ENCODE measurements at places on chromosomes 12 and 14.

DNA sequence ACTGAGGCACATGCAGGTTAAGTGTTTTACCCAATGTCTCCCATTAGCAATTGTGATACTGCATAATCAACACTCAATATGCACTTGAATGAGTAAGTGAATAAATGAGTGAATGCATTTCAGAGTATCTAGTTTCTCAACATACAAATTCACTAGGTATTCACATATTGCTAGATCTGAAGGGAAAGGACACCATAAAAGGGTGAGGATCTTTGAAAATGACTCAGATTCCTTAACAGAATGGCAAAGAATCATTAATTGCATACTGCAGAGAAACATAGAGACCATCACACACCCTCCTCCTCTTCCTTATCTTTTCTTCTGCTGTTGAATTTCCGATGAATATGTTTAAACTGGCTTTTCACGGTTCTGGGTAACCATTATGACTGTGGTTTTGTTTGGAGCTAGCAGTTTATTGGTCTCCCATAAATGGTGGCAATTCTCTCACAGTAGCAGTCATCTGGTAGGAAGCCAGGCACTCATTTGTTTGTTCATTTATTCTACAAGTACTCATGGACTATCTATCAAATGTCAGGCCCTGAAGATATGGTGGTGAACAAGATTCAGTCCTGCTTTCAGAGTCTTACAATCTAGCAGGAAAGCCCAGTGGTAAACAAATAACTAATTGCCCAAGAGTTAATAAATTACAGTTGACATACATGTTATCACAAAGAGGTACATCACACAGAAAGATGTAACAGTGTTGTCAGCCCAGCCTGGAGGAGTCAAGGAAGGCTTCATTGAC is 70.2 kb downstream of the LLPH start:
- no peak for DNase-seq

- DNase-seq: no peak
Measured at GRCh38 chr14:57875296-57875695, 9.4 kb upstream of the SLC35F4 start.

- DNase-seq: no peak
Measured at GRCh38 chr12:49875115-49875720, 28.5 kb downstream of the FAIM2 start.

DNA sequence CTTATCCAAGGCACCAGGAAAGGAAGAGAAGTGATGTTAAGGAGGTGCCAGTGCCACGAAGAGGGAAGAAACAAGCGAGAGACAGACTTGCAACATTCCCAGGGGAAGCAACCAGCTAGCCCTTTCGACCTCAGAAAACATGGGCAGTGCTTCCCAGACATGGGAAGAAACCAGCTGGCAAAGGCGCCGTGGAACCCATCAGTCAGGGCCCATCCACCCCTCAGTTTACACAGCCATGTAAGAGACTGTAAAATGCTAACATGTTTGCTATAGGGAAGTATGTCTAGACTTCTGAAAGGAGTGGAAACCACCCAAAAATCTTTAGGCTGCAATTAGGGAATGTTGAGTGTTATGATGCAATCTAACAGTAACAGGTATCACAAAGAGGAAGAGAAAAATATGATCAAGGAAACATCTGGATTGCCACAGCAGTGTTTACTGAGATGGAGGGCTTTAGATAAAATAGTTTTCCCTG is 26.3 kb downstream of the ANAPC5 start:
- DNase-seq: no peak

DNA sequence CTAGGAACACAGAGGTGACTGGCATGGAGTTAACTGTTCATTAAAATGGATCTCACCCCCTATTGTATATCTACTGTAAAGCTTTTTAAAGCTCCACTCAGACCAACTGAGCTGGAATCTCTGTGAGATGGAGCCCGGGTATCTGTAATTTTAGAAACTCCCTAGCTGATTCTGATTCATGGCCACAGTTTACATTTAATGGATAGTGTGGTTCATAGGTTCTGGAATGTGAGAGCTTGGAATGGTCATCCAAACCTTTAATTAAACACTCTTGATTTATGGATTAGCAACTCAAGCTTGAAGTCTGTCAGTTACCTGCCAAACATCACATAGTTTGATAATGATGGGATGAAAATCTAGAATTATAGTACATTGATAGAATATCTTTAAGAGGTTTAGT is 183.8 kb downstream of the SLC25A21 start:
- DNase-seq: no peak

- DNase-seq: no peak
Measured at GRCh38 chr14:65421201-65421981, 8.9 kb downstream of the FUT8 start.

GRCh38 chr12:7017870-7018349 is 366 bp downstream of the LPCAT3 start:
- DNase-seq: no peak

DNA sequence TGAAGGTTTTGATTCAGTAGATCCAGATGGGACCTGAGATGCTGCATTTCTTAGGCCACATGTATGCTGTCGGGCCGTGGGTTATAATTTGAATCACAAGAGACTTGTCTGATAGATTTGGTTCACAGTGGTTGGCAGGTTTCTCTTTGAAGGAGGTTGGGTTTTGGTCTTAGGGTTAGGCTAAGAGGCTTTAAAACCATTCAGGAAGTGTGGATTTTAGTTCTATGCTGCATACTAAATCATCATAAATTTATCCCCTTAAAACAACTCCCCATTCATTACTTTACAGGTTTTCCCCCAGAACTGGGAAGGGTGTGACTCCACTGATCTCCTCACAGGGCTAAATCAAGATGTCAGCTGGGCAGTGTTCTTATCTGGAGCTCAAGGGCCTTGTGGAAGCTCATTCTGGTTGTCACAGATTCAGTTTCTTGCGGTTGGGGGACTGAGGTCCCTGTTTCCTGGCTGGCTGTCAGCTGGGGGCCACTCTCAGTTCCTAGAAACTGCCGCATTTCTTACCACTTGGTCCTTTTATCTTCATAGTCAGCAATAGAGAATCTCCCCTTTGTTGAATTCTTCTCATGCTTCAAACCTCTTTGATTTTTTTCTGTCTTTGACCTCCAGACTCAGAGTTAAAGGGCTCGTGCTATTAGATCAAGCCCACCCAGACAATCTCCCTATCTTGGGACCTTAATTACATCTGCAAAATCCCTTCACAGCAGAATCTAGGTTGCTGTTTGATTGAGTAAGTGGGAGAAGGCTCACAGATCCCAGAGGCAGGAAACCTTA is 20.6 kb upstream of the PCNX1 start:
- DNase-seq: no peak
